ACHN (cell line): ENCODE measurements at places on chromosomes 11 and 22.

GRCh38 chr11:9049959-9050358 lies 41.4 kb downstream of the SCUBE2 start:
- DNase-seq: no peak

GRCh38 chr11:64186492-64187165 lies 658 bp downstream of the STIP1 start:
- no peak for DNase-seq

GRCh38 chr11:8222820-8223512 lies 40.7 kb downstream of the LMO1 start:
- no peak for DNase-seq

GRCh38 chr11:12512132-12512531 lies 134.8 kb downstream of the PARVA start:
- no peak for DNase-seq

DNA sequence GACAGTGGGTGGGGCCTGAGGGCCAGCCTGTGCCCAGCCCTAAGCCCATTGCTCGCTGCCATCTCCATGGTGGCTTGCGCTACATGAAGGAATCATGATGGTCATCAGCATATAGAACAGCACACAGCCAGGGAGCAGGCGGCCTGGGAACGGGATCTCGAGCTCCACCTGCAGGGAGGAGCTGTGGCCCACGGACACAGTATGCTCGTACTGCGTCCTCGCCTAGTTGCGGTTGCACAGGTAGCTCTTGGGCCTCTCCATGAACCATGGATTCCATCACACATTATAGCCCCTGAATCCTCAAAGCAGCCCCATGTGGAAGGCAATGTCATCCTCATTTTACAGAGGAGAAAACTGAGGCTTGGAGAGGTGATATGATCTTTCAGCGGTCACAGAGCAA lies 15.1 kb downstream of the SEC14L4 start:
- DNase-seq: no peak

- peak; percentile 32 for DNase-seq
These were observed 46.2 kb downstream of the FAM83F start for GRCh38 chr22:40040927-40041326.

- no peak for DNase-seq
These were observed 38.7 kb downstream of the TPBGL start for GRCh38 chr11:75279273-75279672.

DNA sequence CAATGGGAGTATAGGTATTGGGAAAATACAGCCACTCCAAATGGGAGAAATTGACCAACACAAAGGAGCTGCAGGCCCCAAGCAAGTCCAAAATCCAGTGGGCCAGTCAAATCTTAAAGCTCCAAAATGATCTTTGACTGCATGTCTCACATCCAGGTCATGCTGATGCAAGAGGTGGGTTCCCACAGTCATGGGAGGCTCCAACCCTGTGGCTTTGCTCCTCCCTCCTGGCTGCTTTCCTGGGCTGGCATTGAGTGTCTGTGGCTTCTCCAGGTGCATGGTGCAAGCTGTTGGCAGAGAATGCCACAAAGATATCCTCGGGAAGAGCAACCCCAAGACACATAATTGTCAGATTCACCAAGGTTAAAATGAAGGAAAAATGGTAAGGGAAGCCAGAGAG lies 80.8 kb downstream of the IGLL5 start:
- DNase-seq: no peak

- DNase-seq: no peak
These were observed 72.9 kb downstream of the ZBTB16 start for GRCh38 chr11:114132417-114132816.

DNA sequence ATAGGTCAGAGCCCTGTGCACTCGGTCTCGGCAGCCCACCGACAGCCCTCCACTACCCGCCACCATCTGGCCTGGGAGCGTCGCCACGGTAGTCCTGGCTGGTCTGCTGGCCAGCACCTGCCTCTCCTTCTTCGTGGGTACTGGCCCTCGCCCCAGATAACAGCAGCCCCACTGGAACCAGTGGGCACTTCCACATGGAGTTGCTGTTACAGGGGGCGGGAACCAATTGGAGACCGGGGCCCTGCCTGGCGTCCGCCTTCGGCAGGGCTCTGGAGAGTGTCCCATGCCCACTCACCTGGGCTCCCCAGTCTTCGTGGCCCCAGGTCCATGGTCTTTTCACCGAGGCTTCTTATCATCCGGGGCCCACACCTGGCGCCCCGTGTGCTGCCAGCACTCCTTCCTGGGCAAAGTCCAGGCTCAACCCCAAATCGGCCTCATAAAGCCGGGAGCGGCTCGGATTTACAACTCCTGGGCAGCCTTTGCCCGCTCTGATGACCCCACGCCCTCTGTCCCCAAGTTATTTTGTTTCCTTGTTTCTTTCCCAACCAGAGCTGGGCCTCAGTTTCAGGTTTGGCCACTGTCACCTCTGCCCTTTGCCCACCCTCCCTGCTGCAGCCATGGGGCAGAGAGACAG lies 12.9 kb upstream of the EHD1 start:
- no peak for DNase-seq

- no peak for DNase-seq
These were observed 141.2 kb upstream of the NTM start for GRCh38 chr11:131229221-131229620.

DNA sequence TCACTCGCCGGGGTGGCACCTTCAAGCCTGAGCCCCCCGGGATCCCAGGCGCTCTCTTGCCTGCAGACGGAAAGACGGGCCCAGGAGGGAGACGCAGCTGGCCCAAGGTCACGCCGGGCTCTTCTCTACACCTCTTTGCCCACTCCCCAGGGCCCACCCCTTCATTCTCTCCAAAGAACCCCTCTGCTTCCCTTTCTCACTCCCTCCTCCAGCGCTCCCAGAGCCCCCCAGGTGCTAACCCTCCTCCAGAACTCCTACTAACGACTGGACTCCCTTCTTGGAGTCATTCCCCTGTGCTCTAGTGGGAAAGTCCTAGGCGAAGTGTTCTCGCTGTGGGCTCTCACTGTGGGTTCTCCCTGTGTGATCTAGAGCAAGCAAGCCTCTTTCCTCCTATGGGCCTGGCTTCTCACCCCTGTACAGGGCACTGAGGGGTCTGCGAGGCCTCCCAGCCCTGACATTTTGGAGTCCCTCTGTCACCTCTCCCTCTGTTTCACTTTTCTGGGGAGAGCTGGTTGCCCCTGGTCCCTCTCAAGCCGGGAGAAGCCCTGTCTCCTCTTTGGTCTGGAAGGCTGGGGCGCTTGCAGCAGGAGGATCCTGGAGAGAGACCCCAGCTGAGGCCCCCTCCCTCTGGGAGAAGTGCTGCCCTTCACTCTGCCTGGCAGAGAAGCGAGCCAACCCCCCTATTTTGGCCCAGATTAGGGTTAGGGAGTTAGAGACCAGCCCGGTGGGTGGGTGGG lies 858 bp downstream of the OAF start:
- DNase-seq: no peak

DNA sequence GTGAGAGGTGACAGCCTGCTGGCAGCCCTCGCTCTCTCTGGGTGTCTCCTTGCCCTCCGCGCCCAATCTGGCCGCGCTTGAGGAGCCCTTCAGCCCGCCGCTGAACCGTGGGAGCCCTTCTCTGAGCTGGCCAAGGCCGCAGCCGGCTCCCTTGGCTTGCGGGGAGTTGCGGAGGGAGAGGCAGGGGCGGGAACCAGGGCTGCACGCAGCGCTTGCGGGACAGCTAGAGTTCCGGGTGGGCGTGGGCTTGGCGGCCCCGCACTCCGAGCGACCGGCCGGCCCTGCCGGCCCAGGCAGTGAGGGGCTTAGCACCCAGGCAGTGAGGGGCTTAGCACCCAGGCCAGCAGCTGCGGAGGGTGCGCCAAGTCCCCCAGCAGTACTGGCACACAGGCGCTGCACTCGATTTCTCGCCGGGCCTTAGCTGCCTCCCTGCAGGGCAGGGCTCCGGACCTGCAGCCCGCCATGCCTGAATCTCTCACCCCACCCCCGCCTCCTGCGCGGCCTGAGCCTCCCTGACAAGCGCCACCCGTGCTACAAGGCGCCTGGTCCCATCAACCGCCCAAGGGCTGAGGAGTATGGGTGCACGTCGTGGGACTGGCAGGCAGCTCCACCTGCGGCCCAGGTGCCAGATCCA lies 1526.1 kb downstream of the FAM181B start:
- no peak for DNase-seq

DNA sequence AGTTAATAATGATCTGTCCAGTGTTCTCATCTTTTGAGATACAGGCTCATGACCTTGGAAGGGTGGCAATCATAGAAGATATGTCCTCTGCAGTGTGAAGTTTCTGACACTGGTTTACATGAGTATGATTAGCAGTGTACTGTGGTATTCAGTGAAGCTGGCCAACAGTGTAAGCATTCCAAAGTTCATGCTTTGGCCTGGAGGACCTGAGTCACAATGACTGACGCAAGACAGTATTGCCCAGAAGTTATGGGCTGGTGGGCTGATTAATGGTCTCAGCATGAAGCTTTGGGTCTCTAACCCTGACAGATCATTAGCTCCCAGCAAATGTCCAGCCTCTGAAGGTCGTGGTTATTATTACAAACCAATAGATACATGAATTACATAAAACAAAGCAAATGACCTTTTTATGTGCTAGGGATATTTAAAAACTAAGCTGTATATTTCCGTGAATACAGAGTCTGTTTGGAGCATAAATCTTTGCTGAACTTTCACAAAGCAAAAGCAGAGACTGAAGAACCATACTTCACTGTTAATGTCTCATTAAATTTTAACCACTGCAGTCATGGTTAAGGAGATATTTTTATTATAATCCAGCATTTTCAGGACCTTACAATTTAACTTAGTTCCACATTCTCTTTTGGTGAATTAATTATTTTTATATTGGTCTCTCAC lies 28.3 kb upstream of the USP47 start:
- DNase-seq: peak; percentile 94

GRCh38 chr11:57155838-57156607 lies 25.7 kb upstream of the LRRC55 start:
- no peak for DNase-seq

GRCh38 chr11:47185305-47186075 lies 744 bp downstream of the PACSIN3 start:
- no peak for DNase-seq

GRCh38 chr11:57792060-57792541 lies 30.5 kb downstream of the CTNND1 start:
- no peak for DNase-seq

- DNase-seq: no peak
These were observed 6.1 kb downstream of the MICALL1 start for GRCh38 chr22:37912171-37912570.

DNA sequence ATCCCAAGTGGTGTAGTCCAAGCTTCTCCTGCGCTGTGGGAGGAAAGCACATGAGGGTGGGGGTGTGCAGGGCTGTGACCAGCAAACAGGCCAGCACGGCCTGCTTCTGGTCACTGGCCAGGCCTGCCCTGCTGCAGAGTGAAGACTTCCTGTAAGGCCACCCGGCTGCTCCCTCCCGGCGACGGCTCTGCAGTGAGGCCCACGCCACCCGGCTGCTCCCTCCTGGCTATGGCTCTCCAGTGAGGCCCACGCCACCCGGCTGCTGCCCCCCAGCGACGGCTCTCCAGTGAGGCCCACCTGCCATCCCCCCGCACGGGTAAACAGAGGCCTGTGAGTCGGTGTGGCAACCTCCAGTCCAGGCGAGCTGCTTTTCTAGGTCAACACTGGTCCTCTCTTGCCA lies 31.4 kb upstream of the BRSK2 start:
- DNase-seq: no peak

GRCh38 chr22:25953276-25953675 lies 211.3 kb downstream of the MYO18B start:
- no peak for DNase-seq

DNA sequence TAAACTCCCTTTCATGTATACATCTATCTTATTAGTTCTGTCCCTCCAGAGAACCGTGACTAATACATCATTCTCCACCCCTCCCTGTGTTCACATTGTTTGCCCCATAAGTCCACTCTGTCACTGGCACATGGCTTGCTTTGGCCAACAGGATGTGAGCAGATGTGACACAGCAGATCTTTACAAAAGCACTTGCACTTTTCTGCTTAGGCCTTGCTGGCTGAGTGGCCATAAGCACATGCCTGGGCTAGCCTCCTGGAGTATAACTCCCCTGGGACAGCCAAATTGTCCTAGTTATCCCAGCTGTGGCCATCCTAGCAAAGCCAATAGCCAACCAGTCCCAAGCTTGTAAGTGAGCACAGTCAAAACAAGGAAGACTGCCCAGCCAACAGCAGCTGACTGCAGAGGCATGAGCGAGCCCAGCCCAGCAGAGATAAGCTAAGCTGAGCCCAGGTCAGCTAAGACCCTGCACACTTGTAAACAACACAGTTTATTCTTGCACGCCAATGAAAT lies 9.7 kb upstream of the RCN1 start:
- DNase-seq: no peak

GRCh38 chr11:85776951-85777602 lies 33.9 kb downstream of the SYTL2 start:
- DNase-seq: no peak

DNA sequence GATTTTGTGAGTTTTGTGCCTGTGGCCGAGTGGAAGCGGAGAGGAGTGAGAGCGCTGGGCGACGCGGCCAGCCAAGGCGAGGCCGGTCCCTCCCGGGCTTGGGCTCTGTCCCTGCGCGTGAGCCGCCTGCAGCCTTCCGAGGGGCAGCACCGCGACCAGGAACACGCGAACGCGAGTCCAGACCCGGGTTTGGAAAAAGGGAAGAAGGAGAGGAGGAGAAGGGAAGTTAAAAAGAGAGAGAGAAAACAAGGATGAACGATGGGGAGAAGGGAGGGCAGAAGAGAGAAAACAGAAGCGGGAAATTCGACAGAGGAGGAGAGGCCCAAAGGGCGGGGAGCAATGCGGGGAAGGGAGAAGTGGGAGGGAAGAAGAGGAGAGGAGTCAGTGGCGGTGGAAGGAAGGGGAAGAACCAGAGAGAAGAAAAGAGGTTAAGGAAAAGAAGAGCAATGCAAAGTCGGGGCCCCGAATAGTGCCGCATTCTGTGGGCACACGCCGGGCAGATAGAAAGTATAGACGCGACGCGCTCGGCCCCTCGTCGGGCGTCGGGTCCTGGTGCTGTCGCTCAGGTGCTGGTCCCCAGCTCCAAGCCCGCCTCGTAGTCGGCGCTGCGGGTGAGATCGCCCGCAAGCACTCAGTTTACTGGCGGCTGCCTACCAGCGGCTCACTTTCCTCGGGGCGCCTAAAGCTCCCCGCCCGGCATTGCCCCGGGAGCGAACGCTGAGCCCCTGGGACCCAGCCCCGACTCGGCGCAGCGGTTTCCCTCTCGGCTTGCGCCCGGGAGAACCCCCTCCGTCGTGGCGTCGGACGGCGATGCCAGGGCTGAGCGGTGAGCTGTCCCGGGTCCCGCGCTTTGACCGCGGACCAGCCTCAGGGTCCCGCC lies 2.8 kb upstream of the BARX2 start:
- DNase-seq: no peak
